ENCODE measurements at places on chromosomes 4 and X.

- no peak for DNase-seq
- H3K4me1 ChIP-seq, result no peaks in the 10 kb centered on the region
- no peak overlapping the region for H3K4me3 ChIP-seq
- H3K36me3 ChIP-seq, result no peaks in the 10 kb centered on the region
- no peak overlapping the region for H3K27ac ChIP-seq
- H3K27me3 ChIP-seq, result no peaks in the 10 kb centered on the region
Observed at GRCh38 chr4:143482840-143483239, 30.7 kb upstream of the SMARCA5 start.

DNA sequence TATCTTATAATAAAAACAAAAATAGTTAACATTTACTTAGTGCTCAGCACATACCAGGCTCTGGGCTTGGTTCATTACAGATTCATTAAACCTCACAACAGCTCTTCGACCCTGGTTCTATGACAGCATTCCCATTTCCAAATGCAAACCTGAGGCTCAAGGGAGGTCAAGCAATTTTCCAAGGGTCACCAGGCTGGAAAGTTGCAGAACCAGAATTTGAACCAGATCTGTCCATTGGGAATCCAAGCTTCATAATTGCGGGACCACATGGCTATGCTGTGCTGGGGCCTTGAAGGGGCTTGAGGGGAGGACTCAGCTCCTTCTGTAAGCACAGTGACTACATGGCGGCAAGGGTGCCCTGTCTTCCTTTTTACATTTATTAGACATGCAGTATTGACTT lies 197.3 kb upstream of the LNX1 start:
- no peak for DNase-seq
- no peaks in the 10 kb centered on the region for H3K4me1 ChIP-seq
- no peak overlapping the region for H3K27ac ChIP-seq
- no peaks in the 10 kb centered on the region for H3K27me3 ChIP-seq
- H3K36me3 ChIP-seq, result no peaks in the 10 kb centered on the region

- H3K4me3 ChIP-seq, result no peak overlapping the region
- no peak overlapping the region for H3K27ac ChIP-seq
- peaks cover 24% of the 10 kb centered on the region for H3K4me1 ChIP-seq
Observed at GRCh38 chrX:118523920-118524319, 28.3 kb downstream of the DOCK11 start.

DNA sequence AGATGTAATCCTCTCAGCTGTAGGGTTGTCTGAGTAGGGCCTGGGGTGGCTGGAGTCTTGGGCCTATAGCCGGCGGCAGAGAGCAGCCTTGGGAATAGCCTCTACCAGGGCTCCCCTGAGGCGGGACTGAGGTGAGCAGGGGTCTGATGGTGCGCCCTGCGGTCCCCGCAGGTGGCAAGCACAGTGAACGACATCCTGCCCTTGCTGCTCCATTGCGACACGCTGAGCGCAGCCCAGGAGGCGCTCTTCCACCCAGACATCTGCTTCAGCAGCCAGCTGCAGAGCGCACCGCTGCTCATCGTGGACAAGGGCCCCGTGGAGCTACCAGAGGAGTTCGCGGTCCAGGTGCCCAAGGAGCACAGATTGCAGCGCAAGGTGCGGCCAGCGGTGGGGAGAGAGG lies 317.0 kb downstream of the ADGRL3 start:
- H3K4me3 ChIP-seq, result no peak overlapping the region
- peak; percentile 33 for DNase-seq
- H3K27ac ChIP-seq, result no peak overlapping the region
- H3K4me1 ChIP-seq, result no peaks in the 10 kb centered on the region

DNA sequence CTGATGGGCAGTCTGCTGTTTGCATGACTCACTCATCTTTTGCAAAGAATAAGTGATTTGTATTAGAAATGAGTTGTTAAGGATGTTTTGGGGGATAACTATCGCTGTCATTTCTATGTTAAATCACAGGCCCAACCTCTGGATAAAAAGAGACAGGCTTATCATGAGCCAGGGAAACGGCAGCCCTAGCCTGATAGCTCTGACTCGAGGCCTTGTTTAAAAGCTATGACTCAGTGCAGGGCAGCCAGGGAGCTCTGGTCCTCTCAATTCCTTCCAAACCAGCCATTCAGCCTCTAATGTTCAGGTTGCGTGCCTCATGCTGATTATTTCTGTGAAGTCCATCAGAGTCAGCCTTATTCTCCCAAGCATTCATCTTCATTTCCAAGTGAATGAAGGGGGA lies 305.9 kb upstream of the HAND2 start:
- no peak overlapping the region for H3K4me3 ChIP-seq
- peak; percentile 7 for DNase-seq
- H3K4me1 ChIP-seq, result no peaks in the 10 kb centered on the region

Measured in transverse colon (tissue), 4 donors.